Heart right ventricle (tissue), 16 donors: ENCODE measurements at places on chromosomes 2 and 18. TPM values are rescaled to one million over a fixed set of nuclear protein-coding genes. Genes with fewer than 3 reads are reported as not detected.

DNA sequence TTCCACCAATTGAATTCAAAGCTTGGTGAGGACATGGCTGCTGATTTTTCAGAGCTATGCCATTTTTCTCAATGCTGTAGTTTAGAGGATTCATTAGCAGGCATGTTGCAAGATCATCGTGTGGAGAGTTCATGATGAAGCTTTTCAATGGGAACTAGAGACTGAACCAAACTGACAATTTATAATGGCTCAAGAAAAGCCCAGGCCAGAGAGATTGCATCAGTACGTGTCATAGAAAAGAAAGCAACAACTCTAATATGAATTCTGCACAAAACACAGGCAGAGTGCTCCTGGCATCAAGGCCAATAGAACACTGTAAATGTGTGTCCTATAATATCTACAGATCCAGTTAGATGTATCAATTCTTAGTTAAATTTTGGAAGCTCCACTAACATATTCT, 477.6 kb downstream of the LRP1B start:
- DNase-seq = no peak

DNA sequence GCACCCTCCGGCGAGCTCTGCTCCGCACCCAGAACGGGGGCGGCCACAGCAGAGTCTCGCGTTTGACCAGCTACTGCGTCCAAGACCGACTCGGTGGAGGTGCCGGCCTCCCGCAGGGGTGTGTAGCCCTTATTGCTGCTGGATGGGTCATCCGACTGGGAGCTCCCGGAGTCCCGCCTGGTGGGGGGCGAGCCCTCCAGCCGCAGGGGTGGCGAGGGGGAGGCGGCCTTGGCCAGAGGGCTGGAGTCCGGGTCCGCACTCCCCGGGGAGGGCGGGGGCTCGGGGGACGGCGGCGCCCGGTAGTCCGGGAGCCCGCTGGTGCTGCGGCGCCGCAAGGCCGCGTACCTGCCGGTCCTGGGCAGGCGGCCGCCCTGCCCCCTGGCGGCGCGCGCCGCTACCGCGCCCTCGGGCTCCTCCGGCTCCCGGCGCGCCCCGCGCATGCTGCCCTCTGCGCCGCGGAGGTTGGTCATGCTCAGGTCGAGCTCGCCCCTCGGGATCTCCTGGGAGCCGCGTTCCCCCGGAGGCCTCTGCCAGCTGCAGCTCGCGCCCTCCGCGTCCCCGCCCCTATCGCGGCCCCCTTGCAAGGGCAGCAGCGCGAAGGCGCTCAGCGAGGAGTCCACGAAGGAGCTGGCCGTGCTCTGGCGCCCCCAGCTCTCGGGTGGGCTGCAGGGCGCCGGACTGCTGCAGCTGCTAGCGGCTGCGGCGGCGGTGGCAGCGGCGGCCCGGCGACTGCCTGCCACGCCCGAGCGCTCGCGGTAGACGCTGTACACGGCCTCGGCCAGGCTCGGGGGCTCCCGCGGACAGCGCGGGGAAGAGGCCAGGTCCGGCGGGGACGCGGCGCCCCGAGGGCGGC, 4.8 kb downstream of the TMEM200C start:
- DNase-seq = no peak

The DLX2 gene
- not detected for total RNA-seq

- no peak for DNase-seq
Measured at GRCh38 chr2:156445296-156446220, 9.4 kb downstream of the GPD2 start.

- DNase-seq = no peak
Measured at GRCh38 chr2:10009271-10009810, 34.0 kb upstream of the KLF11 start.

DNA sequence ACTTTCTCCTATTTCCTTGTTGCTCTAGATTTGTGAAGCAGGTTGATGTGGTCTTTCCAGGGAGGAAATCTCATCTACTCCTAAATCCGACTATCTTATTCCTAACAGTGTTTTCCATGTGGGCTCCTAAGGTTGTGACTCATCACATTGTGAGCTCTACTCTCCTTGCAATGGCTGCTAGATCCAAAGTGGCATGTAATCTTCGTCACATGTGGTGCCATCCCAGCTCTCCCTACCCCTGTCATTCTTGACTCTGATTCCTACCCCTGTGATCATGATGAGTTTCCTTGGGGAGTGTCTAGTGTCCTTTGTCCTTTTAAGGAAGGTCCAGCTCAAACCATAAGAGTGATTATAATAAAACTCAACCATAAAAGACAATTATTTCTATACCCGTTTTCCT, 47.3 kb upstream of the GULP1 start:
- no peak for DNase-seq

The CHAC2 gene
- total RNA-seq = 3.5 TPM

DNA sequence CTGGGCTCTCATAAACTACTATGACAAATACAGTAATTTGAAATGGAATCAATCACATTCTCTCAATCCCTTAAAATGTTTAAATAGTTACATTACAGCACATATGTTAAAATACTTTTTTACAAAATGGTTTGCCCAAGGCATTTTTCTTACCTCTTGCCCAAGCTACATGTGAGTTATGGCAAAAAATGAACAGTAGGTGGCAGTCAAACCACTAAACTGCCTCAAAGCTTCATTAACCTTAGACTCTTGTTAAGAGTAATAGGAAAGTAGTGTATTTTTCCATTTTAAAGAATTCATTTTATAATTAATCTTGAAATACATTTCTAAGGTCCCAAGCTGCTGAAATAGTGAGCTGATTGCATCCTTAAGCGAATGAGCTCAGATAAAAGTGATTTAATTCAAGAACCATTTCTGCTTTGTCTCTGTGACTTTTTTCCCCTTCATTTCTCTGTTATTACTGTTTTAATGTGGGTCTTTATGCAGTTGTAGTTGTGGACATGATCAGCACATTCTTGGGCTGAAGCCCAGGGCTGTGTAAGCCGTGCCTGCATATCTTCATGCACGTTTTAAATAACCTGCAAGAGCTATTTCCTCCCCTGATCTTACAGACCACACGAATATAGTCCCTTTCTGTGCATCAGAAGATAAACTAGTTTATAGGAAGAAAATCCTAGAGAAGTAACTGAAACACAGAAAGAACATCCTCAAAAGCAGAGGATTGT, 311.8 kb downstream of the LNPK start:
- no peak for DNase-seq

The DSC1 gene
- total RNA-seq = 21.8 TPM

DNA sequence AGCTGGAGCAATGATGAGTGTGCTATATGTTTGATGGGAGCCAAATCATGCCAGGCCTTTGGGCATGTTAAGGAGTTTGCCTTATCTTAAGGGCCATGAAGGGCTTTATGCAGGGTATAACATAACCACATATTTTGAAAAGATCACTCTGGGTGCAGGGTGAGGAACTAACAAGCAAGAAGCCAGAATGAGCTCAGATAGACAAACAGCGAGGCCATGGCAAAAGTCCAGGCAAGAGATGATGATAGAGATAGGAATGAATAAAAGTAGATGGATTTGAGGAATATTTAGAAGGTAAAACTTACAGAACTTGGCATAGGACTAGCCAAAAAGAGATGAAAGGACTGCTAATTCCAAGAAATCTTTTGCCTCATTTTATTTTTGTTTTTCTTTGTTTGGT, 6.7 kb downstream of the GALNT3 start:
- no peak for DNase-seq

The NAT8 gene
- total RNA-seq = not detected

The C18orf32 gene
- 44.4 TPM for total RNA-seq

GRCh38 chr2:223548194-223548593, 54.0 kb downstream of the SCG2 start:
- no peak for DNase-seq

The DYSF gene
- 81.2 TPM for total RNA-seq

- no peak for DNase-seq
Measured at GRCh38 chr2:195820373-195820772, 163.3 kb downstream of the SLC39A10 start.

The G6PC2 gene
- total RNA-seq = not detected

DNA sequence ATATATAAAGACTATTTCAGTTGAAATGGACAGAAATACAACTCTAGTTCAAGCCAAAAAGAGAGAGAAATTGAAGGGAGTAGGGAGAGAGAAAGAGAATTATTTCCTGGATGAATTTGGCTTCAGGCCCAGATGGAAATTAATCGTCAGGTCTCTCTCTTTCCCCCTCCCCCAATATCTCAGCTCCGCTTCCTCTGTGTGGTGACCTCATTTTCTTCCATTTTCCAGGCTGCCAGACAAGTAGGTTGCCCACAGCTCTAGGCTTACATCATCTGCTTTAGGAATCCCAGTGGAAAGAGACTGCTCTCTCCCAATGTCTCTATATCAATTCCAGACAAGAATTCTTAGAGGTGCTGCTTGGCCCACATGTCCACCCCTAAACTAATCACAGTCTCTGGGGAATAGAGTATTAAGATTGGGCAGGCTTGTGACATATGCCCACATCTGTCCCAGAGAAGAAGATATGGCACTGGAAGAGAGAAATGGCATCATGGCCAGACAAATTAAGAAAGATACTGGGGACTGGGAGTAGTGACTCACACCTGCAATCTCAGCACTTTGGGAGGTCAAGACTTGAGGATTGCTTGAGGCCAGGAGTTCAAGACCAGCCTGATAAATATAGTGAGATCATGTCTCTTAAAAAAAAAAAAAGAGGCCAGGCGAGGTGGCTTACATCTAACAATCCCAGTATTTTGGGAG, 37.2 kb upstream of the CFAP36 start:
- no peak for DNase-seq

DNA sequence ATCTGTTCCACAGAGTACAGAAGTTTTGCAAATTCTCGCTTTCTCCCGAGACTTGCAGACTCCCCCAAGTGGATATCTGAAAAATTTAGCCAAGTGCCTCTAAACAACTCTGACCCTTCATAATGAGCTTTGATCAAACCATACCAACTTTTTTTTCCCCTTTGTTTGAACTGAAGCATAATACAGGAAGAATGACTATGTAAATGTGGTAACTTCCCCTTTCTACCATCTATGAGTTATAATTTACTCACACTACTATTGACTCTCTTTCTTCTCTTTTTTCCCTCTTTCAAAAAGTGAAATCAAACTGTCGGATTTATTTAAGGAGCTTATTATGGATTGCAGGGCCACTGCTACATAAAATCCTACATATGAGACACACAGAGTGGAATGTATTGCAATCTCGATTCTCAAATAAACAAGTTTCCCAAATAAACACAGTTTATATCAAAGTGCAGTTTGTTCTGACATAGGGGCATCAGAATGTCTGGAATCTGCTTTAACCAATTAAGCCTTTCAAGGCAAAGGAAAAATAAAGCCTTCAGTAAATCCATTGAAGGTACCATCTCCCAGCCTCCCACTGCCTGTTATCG, 1.4 kb upstream of the ZNF804A start:
- DNase-seq = no peak

The DCTN1 gene
- total RNA-seq = 167 TPM

- DNase-seq = no peak
Measured at GRCh38 chr2:85790032-85790431, 36.2 kb downstream of the ATOH8 start.

- no peak for DNase-seq
Measured at GRCh38 chr2:20516646-20517341, 69.9 kb downstream of the RHOB start.

- DNase-seq = no peak
Measured at GRCh38 chr2:127081826-127082633, 24.9 kb downstream of the BIN1 start.

DNA sequence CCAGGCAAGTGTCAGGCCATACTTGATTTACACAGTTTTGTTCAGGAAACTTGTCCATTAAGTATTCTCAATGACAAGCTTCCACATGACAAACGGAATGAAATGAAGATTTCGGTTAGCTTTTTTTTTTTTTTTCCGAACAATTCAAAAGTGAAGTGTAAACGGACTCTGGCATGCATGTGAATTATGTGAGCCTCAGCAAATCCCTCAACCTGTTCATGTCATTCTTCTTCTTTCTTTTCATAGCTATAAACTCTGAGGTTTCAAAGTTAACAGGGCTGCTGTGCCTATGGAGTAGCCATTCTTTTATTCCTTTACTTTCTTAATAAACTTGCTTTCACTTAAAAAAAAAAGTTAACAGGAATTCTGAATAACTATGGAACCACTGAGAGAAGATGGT, 110.3 kb downstream of the NOL10 start:
- no peak for DNase-seq

The EGR4 gene
- total RNA-seq = 0.36 TPM

- DNase-seq = peak; percentile 27
Measured at GRCh38 chr18:5463390-5463789, 80.4 kb downstream of the EPB41L3 start.

- no peak for DNase-seq
Measured at GRCh38 chr18:74715306-74715705, 117.6 kb downstream of the ZNF407 start.

GRCh38 chr2:210162466-210163124, 8.6 kb downstream of the KANSL1L start:
- DNase-seq = no peak

DNA sequence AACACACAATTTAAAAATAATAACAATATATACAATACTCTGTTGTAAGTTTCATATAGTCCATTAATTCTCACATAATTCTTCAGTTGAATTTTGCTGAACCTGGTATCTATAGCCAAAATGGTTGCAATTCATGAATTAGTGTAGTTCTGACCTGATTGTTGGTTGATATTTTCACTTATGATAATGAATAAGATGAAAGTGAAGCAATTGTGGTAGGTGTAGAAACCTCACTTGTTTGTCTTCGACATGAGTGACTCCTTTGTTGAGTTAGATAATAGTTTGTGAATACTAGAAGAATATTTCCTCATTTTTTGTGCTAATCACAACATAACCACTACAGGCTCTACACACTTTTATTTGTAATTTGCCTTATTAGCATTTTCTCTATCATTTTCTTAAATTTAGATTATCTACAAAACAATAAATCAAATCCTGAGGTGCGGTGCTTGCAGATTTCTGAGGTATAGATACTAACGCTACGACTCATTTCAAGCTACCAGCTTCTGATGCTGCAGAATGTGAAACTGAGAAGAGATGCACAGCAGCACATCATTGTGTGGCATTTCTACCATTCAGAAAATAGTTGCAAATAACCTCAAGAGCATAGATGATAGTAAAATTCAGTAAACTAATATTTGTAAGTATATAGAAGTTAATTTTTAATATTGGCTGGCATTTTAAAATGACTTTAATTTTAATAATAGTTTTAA, 117.9 kb downstream of the KCNH7 start:
- no peak for DNase-seq

The FLACC1 gene
- 6.4 TPM for total RNA-seq

GRCh38 chr2:125167820-125168219, 1142.7 kb downstream of the CNTNAP5 start:
- no peak for DNase-seq

GRCh38 chr2:100882645-100883613, 63.0 kb downstream of the NPAS2 start:
- no peak for DNase-seq

The SCN1A gene
- 0.34 TPM for total RNA-seq

- DNase-seq = no peak
Measured at GRCh38 chr18:58208207-58208932, 164.3 kb downstream of the NEDD4L start.
